ENCODE measurements at places on chromosomes 2 and 18.
A peak's percentile ranks its signal among the peaks of the same experiment; 100 is the strongest.

DNA sequence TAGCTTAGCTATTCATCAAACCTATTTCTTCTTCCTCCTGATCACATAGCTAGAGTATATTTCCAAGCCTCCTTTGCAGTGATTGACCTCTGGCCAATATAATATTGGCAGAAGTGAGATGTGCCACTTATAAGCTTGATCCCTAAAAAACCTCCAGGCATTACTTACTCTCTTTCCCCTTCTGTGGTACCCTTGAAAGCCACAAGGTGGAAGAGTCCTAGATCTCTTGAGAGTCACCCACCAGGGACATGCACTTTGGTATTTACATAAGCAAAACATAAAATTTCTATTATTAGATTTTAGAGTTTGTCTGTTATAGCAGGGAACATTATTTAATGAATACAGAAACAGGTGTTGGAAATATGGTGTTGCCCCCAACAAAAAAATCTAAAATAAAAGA is 112.0 kb downstream of the EXOC6B start:
- no peak for DNase-seq

DNA sequence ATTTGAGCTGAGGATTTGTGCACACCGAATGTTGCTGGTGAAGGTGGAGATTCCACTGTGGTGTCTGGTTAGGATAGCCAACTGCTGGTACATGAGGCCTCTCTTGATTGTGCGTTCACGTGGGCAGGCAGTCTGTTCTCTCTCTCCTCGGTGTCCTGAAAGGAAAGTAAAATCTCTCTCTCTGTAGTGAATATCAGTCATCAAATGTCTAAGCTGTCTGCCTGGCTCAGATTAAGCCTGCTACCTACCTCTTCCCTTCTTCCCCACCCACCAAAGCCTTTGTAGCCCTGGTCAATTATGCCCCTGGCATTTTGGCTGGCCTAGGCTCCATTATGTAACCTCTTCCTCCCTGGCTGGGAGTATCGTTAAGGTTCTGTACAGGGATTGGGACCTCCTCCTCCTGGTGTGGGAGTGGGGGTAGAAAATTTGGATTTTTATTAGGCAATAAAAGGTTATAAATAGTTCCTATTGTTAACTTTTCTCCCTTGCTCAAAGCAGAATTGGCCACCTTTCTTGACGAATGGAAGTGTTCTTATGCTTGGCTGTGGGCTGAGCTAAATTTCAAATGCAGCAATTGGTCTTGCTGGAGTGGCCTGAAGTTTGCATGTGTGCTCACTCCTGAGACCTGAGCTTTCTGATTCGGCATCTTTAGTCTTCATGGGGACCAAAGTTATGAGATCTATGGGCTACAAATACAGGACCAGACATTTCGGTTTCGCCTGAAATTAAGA is 148.8 kb downstream of the WDSUB1 start:
- DNase-seq = no peak

DNA sequence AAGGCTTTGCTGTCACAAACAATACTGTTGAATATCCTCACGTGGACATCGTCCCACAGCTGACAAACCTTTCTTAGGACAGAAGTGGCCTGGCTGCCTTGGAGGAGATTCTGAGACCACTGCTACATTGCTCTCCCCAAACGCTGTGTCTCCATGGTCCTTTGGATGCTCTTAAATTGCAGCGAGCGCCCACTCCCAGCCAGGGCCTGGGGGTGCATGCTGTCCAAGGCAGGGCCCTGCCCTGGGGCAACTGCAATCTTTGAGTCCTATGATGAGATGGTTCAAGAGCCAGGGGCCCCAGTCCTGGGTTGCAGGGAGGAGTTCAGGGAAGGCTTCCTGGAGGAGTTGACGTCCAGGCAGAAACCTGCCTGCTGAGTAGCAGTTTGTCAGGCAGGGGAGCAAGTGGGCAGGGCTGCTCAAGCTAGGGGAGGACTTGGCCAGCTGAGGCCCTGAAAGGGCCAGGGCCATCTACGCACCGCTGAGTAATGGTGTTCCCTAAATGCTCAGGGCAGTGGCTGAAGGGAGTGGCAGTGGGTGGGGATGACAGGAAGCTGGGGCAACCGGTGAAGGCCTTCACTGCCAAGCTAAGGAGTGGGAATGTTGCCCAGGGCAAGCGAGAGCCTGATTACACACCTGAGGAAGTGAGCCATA is 10.8 kb upstream of the SDC1 start:
- DNase-seq = no peak

DNA sequence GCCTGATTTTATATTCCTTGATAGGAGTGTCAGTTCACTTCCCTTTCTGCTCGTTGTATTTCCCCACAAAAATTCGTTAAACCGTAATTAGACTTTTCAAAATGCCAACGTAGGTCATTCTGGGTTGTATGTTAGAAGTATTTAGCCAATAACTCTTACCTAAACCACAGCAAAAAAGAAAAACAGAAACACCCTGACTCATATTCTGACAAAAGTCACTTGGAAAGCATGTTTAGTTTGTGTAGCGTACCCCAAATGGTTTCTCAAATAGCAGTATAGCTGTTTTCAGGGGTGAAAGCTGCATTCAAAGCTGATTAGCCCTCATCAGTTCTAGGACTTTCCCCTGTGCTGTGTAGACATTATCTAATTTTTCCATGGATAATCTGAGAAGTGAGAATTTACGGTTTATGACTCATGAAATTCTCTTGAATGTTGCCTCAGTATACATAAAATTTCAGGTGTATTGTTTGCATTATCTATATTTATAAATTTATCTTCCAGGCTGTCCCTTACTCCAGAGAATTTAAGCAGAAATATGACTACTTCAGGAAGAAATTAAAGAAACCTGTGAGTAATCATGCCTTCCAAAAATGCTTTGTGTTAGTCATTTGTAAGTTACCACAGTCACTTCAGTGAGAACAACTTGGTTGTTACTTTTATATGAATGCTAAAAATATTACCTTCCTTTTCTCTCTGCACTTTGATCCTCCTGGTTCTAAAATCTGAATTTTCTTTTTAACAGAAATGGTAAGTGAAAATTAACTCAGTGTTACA is 264.9 kb downstream of the ALPK2 start:
- no peak for DNase-seq

GRCh38 chr2:196486146-196486545 is 153.4 kb upstream of the CCDC150 start:
- DNase-seq = no peak

GRCh38 chr2:28137221-28137620 is 246.7 kb downstream of the BABAM2 start:
- no peak for DNase-seq

- peak; percentile 21 for DNase-seq
Observed at GRCh38 chr2:118061135-118061955, 26.9 kb upstream of the INSIG2 start.

- DNase-seq = no peak
Observed at GRCh38 chr2:166792808-166793207, 95.5 kb upstream of the XIRP2 start.

GRCh38 chr2:60413069-60413813 is 140.2 kb downstream of the BCL11A start:
- no peak for DNase-seq

GRCh38 chr2:178747767-178748166 is 59.5 kb downstream of the TTN start:
- no peak for DNase-seq

- no peak for DNase-seq
Observed at GRCh38 chr18:32634876-32635431, 137.9 kb downstream of the KLHL14 start.

GRCh38 chr2:237196866-237197618 is 111.4 kb downstream of the COPS8 start:
- no peak for DNase-seq

DNA sequence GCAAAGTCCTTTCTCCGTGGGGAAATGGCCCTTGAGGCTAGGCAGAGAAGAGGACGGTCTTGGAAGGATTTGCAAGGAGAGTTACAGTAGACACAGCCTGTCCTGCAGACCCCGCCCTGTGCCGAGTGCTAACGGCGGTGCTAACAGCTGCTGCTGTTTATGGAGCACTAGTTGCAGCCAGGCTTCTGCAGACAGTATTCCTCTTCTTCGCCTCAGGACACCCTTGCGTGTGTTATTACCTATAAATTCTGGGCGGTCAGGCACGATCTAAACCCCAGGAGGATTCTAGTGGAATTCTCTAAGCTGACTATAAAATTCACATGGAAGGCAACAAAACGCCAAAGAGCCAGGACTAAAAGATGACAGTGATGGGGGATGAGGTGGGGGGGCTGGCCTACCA is 139.8 kb downstream of the GLI2 start:
- no peak for DNase-seq

DNA sequence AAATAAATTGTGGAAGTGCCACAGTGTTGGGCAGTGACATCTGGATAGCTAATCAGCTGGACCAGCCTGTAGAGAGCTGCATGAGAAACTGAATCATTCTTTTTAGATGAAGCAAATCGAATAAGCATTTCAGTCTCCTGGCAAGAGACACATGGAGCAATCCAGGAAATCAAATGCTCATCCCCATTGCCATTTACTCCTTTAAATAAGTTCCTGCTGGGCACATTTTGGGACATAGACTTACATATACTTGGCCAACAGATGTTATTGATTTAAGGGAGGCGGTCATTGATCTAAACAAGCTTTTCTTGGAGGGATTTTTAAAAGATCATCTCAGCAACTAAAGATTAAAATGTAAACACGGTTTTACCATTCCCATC is 307.1 kb downstream of the STK39 start:
- DNase-seq = no peak

DNA sequence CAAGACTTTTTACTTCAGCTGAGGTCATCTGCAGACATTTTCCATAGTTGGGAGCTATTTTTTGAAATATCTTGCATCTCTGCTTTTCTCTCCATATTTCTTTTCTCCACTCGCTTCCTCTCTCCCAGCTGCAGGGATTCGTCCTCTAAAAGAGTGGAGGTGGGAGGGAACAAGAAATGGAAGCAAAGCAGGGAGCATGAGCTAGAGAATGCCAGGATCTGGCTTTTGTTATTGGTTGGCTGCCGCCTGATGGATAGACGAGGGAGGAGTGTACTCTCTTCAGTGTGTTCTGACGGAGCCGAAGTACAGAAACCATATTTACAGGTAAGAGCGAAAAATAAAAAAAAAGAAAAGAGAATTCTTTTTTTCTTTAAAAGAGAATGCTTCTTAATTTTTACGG is at the start of gene CSRNP3:
Gene CSRNP3, plus strand, starts transcription at position 282 of the 400 bp plus-strand sequence. CDS start 125,368 bp downstream, outside the sequence.
- no peak for DNase-seq

- no peak for DNase-seq
Observed at GRCh38 chr2:145066856-145067548, 547.1 kb upstream of the ZEB2 start.

DNA sequence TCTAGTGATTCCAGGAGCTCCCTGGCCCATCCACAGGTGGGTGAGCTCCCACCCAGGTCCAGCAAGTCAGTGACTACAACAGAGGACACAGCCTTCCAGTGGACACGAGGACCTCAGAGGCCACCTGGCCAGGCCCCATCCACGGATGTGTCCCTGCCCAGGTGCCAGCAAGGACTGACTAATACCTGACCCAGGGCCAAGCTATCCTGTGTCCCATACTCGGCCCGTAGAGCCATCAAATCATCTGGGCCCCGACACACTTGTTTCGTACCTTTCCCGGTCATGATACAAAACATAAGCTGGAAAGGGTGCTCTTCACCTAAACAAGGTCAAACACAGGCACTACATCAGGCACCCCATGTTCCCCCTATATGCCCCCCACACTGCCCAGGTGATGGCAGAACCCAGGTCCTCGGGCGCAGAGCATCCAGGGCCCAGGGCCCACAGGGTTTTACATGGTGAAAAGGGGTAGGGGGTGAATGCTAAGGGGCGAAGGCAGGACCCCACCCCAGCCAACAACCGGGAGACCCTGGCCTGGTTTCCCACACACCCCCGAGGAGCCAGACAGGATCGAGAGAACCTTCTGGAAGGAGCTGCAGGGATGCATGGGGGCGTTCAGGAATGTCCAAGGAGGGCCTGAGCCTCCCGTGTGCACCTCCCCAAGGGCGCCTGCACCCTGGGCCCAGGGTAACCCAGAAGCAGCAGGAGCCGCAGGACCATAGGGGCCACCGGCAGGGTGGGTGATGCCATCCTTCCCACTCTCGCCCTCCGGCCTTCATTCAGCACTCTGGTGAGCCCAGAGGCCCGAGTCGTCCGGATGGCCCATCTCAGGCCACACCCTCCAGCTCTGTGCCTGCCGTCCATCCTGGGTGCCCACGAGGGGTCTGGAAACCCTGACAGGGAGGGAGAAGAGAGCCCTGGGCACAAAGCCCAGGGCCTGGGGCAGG is 94.3 kb downstream of the HDAC4 start:
- no peak for DNase-seq

DNA sequence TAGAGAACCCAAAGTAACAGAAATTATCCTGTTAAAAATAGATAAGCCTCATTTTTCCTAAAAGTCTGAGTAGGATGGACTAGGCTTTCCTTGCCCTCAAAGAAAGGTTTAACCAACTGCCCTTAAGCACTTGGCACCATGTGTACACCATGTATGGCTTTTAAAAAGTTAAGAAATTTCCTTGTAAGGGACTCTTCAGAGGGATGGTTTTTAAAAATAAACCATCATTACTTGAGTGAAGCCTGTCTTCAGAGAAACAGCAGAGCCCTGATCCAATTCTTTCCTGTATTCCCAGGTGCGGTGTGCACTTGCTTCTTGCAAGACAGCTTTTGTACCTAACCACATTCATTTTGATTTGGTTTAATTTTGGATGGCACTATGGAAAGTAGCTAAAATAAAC is 1.1 kb upstream of the NEMP2 start:
- DNase-seq = no peak

GRCh38 chr2:102662833-102663232 is 43.5 kb downstream of the SLC9A2 start:
- no peak for DNase-seq

GRCh38 chr2:102056079-102056581 is 64.4 kb downstream of the IL1R2 start:
- no peak for DNase-seq

DNA sequence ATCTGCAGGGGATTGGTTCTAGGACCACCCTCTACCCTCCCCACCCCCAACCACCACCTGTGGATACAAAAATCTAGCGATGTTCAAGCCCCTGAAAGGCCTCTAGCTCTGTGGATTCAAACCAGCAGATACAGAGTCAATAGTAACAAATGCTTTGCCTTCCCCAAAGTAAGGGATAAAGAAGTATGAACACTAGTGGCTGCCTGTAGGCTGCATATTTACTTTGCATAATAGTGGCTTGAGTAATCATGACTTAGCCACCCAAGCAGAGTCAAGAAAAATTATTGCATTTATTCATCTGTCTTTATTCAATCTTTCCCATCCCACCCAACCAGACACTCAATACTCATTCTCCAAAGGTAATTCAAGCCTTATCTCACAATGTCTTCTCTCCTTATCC is 43.8 kb downstream of the SOCS6 start:
- DNase-seq = no peak

GRCh38 chr2:224816816-224817215 is 100.7 kb upstream of the CCDC195 start:
- DNase-seq = no peak
